ENCODE measurements at places on chromosomes 12 and 14.

DNA sequence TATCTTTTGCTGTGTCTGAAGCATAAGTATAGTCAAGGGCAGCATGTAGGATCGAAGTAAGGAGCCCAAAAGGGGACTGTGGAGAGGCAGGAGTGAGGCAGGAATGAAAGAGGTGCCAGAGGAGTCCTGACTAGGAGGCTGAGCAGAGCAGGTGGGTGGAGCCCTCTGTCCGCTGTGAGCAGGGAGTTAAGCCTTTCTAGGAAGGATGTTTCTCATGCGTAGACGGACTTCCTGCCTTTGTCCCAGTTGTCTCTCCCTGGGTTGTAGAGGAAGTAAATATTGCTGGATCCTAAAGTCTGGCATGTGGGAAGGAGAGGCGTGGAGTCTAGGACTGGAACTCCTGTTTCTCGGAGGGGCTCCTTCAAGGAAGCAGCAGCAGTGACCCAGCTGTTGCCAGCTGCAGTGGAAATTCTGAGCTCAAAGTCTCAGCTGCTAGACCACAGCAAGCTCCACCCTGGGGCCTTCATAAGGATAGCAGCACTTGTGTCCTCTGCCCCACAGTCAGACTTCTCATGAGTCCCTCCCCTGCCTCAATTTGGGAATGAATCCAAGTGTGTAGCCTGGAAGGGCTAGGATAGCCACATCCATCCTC lies 44.0 kb downstream of the RBMS2 start:
- no peak for DNase-seq

- DNase-seq: no peak
Measured at GRCh38 chr12:120239776-120240494, 25.6 kb downstream of the PXN start.

GRCh38 chr12:79883216-79883615 lies 51.7 kb downstream of the PPP1R12A start:
- no peak for DNase-seq

GRCh38 chr12:122610207-122610606 lies 83.2 kb downstream of the KNTC1 start:
- DNase-seq: no peak

GRCh38 chr12:112527501-112527900 lies 108.8 kb downstream of the PTPN11 start:
- no peak for DNase-seq

DNA sequence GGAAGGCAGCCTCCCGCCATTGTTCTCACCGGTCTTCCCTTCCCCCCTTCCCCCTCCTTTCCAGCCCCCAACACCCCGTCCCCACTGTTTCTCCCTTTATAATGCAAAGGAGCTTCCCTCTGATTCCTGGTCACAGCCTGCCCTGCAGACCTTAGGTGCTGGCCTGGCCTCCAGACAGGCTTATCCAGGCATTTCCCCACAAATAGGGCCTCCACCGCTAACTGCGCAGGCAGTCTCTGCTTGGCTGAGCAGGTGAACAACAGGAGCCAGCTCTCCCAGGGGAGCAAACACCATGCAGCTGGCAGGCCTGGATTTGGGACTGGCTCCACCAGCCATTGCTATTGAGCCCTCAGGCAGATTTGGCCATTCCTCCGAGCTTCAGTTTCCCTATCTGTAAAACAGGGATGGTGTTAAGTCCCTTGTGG lies 46.0 kb downstream of the SMIM41 start:
- no peak for DNase-seq

- no peak for DNase-seq
Measured at GRCh38 chr12:124057691-124058090, 84.7 kb downstream of the ZNF664 start.

GRCh38 chr14:57962325-57963035 lies 96.6 kb upstream of the SLC35F4 start:
- no peak for DNase-seq

GRCh38 chr14:49538852-49539251 lies 47.3 kb downstream of the RPS29 start:
- DNase-seq: no peak

DNA sequence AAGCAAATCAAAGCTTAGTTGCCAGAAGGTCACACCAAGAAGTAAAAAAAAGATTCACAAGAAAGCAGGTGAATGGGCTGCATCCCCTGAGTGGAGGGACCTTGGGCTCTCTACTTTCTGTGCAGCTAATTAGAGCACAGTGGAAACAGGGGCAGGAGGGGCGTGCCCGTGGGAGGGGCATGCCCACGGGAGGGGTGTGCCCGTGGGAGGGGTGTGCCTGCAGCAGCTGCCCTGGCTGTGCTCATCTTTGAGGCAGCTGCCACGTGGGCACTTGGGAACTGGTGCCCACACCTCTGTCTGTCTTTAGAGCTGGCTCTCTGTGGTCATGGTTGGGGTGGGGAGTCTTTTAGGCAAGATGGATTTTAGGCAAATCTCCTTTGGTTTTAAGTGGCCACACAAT lies 60.0 kb downstream of the EML1 start:
- no peak for DNase-seq

DNA sequence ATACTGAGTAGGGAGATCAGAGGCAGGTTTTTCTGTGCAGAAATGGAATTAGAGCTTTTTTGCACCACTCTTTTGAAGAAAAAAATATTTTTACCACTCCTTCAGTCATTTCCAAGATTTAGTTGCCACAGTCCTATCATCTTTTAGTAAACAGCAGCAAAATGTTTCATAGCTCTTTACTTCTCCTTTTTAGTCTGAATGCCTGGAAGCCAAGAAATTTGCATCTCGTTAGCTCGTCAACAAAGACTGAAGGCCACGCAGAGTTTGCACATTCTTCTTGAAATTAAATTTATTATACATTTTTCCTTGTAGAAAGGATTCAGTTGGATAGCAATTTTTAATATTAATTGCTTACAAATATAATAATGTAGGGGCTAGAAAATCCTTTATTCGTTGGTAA lies 544.5 kb upstream of the ATP2B1 start:
- DNase-seq: no peak

DNA sequence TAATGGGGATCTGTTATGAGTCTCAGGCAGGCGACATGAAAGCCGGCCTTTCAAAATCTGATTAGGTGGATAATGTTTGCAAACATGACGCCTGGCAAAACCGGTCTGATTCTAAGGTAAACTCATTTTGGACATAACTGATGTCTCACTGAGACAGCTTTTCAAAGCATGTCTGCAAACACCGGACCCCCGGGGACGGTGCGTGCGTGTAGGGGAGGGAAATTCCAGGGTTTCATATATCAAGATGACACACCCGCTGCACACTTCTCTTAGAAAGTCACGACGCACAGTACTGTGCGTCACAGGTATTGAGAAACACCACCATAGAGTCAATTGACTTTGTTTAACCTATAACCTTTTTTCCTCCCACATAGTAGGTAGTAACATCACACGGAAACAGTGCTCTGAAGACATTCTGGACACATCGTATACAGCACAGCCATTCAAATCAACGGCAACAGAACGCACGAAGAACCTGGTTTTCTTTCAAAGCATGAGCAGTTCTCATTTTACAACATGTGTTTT lies 43.9 kb upstream of the TESC start:
- no peak for DNase-seq

Measured in NCI-H524 treated with DMSO at 0.1 percent for 48 hours (cell line).